ENCODE measurements at places on chromosomes 2 and 18.
A peak's percentile ranks its signal among the peaks of the same experiment; 100 is the strongest.

DNA sequence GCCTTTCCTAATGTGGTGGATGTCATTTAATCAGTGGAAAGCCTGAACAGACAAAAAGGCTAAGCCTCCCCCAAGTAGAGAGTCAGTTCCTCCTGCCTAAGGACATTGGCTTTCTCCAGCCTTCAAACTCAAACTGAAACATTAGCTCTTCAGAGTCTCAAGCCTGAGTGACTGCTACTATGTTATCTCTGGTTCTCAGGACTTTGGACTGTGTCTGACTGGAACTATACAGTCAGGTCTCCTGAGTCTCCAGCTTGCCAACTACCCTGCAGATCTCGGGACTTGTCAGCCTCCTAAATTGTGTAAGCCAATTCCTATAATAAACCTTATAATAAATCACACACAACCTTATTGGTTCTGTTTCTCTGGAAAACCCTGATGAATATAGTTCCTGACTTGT lies 12.6 kb downstream of the HYCC2 start:
- no peak for DNase-seq

DNA sequence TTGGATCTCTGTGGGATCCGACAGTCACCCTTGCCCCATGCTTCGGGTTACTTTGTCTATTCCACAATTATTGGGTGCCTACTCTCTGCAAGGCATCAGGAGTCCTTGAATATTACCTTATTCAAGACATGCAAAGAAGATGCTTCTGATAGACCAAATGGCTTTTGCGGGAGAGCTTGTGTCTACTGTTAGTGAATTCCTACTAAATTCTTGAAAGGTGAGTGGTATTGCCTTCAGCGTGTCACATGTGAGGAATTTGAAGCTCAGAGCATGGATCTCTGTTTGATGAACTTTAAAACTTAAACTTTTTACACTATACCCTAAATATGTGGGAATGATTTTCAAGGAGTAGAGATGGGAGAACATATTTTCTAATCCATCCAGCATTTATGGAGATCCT lies 184.4 kb downstream of the LTBP1 start:
- DNase-seq: no peak

DNA sequence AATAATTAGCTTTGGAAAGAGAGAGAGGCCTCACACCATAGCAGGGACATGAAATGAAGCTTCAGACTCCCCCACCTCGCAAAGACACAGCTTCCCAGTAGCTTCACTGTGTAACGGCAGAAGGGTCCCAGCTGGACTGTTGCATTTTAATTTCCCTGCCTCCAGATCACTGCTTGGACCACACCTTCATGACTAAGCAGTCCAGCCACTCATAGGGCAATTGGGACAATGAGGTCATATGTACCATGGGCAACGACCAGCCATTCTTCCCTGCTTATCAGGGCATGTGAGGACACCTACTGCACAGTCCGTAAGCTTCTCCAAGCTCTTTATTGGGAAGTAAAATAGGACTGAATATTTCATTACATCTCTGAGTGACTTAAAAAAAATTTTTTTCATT lies 183.0 kb downstream of the MREG start:
- no peak for DNase-seq

DNA sequence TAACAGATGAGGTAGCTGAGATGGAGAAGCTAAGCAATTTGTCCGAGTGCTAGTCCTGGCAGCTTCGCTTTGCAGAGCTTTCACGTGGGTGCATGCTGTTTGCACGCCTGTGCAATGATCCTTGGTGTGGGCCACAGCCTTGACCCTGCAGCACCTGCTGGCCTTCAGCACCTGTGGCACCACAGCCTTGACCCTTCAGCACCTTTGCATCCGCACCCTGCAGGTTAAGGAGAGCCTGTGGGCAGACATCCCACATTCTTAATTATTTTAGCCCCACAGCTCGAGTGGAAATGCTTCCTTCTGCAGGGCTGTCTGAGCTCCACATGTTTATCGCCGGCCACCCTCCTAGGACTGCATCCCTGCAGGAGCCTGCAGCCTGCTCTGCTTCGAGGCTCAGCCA lies 19.3 kb downstream of the NCK2 start:
- no peak for DNase-seq

DNA sequence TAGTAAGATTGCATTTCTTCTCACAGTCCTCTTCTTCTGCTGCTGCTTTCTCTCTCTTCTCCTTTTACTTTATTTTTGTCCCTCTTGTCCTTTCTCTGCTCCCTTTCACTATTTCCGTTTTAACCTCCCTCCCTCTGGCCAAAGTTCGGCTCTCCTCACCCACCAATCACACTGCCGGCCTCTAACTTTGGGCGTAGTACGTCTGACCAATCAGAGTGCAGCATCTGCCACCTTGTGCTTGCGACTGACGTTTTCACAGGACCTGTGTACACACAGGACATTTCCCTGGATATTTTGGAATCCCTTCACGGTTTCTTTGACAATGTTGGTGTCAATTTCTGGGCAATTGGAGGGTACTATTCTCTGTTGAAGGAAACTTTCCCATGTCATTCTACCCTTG lies 22.6 kb upstream of the ICOS start:
- DNase-seq: no peak

DNA sequence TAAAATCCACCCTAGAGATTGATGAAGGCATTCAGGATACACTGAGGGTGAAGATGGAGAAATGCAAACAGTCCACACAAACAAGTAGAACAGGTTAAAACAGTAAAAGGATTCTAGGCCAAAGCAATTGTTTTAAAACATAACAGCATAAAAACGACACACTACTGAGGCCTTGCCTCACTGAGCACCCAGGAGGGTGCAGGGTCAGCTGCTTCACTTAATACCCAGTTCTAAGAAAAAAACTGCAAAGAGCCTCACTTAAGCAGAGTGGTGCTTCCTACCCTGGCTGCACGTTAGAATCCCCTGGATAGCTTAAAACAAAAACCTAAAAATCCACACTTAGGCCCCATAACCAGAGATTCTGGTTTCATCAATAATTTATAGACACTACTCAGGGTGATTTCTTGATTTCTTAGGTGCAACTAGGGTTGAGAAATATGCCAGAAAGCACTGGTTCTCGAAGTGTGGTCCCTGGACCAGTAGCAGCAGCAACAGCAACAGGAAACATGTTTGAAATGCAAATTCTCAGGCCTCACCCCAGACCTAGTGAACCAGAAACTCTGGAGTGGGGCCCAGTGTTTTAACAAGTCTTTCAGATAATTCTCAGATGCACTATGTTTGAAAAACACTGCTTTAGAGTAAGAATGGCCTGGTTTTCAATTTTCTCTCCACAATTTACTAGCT lies 279.1 kb downstream of the ZEB2 start:
- DNase-seq: no peak

- no peak for DNase-seq
Observed at GRCh38 chr2:158914731-158915130, 53.7 kb upstream of the TANC1 start.

GRCh38 chr2:1563943-1564891 lies 151.0 kb downstream of the TPO start:
- peak; percentile 29 for DNase-seq

DNA sequence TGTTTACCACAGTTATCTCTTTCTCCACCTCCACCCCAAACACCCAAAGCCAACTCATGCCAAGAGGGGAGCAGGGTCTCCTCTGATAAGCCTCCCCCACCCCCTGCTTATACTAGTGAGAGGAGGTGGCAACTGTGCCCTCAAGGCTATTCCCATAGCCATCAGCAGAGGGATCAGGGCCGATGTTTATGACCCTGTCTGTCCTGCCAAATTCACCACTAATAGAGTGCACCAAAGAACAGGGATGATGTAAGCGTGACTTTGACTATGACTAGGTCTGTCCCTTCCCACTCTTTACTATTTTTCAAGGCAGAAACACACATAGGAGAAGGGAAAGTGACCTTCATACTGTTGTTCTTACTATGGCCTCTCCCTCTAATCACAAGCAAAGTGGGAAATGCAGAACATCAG lies 74.6 kb downstream of the CLHC1 start:
- no peak for DNase-seq

- DNase-seq: no peak
Observed at GRCh38 chr2:8435608-8436007, 246.2 kb upstream of the ID2 start.

GRCh38 chr2:38898256-38898655 lies 8.6 kb downstream of the ARHGEF33 start:
- no peak for DNase-seq

DNA sequence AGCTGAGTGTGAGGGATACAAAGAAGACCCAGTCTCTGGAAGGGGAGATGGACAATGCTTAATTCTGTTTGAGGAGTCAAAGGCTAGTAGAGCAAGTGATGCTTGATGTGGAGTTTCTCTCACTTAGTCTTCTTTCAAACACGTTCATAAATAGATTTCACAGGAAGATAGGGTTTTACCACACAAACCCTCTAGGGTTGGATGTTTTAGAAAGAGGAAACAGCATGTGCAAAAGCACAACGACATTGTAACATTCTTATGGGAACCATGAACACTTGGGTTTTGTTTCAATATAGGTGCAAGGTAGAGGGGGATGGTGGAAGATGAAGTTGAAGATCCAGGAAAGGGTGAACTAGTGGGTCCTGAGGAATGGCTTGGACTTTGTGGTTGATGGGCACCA lies 10.8 kb upstream of the EFEMP1 start:
- DNase-seq: no peak

- no peak for DNase-seq
Observed at GRCh38 chr2:136068581-136069227, 49.2 kb downstream of the CXCR4 start.

- no peak for DNase-seq
Observed at GRCh38 chr2:33033606-33034081, 86.9 kb downstream of the LTBP1 start.

DNA sequence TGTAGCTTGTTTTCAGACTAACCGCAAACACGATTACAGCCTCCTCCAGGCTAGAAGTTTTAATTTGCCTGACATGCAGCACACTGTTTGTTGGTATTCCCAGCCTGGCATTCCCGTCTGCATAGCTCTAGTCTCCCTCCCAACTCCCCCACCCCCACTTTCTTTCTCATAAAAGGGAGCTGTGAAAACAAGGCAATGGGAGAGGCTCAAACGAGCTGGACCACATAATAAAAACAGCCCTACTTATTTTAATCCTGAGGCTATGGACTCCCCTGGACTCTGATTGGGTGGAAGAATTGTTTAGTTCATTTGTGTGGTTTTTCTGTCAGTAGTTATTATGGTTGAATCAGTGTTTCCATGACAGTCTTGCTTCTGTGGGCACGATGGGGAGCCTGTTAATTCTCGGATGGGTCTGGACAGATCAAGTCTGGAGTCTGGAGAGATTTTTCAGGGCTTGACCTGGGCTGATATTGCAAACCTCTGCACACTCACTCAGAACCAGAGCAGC lies 1.2 kb downstream of the STON1 start:
- DNase-seq: no peak

DNA sequence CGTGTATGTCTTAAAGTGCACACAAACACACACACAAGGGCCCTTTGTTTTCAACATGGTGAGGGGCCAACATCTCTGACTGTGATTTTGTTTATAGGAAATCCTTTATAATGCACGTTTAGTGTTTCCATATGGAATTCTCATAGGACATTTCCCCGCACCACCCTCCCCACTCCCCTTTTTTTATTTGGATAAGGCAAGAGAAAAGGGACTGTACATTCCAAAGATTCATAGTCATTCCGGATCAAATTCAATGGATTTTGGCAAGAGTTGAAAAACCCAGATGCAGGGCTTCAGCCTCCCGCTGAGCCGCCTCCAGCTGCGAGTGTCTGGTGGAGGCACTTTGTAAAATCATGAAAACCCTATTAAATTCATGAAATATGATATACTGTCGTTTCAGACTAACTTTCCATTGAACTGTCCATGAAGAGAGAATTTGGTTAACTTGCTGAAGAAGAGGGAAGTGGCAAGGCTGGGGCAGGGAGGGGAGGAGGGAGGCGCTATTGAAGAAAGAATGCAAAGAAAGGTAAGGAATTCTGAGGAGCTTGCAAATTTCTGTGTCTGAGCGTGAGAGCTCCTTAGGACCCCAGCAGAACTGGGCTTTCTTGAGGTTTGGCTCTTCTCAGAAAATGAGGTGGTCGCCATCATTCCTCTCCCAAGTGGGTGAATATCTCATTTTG lies 25.8 kb upstream of the SLC14A2 start:
- DNase-seq: no peak

GRCh38 chr18:58542426-58543159 lies 86.3 kb downstream of the ALPK2 start:
- no peak for DNase-seq

GRCh38 chr18:53883771-53884170 lies 340.7 kb downstream of the MBD2 start:
- no peak for DNase-seq

GRCh38 chr2:67066782-67067181 lies 330.4 kb upstream of the ETAA1 start:
- no peak for DNase-seq

GRCh38 chr2:199956062-199956380 lies 639 bp downstream of the MAIP1 start:
- DNase-seq: no peak

DNA sequence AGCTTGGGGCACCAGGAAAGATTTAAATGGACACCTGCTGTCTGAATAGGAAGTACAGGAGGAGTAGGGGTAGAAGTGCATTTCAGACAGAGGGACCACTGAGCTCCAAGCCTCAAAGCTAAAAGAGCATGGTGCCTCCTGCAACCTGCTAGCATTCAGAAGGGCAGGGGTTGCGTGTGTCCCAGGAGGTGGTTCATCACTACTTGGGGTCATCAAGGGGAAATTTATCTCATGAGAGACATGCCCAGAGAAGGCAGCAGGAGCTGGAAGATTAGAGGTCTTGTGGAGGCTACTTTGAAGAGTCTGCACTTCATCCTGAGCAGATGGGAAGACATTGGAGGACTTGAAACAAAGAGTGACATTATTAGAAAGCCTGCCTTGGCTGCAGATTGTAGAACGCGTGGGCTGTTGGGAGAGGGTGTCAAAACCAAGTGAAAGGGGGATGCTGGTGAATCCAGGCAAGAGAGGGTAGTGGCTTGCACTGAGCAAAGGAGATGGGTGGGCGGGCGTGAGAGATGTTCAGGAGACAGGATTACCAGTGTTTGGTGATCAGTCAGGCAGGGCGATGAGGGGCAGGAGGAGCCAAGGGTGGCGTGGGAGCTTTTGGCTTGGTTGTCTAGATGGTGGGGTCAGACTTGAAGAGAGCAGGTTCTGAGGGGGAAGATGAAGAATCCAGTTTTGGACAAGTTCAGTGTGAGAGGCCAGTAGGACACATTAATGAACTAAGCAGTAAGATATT lies 154.0 kb downstream of the DYSF start:
- DNase-seq: no peak

- no peak for DNase-seq
Observed at GRCh38 chr2:219748671-219749570, 121.5 kb downstream of the SLC4A3 start.

DNA sequence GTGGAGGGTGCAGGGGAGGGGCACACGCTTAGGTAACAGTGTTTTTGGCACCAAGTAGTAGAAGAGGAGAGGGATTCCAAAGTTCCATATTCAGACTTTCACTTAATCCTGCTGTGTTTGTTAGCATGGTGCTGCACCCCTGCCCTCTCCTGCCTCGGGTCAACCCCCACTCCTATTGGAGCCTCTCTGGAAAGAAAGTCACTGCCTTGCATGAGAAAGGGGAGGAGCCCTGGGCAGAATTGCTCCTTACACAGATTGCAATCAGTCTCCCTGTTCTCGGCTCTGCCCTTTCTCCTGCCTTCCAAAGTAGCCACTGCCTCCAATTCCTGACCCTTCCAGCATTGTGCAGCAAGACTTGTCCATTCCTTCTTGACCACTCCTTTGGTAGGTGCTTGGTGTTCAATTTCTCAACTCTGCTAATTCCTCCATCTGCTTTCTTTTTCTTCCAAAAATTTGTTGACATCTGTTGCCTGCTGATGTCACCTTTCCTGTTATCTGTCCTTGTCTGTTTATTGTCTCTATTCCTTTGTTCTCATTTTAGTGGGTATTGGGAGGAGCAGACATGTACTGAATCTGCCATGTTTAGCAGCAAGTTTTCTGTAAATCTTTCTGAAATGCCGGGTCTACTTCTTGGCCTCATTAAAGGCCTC lies 225.4 kb downstream of the LOXHD1 start:
- DNase-seq: no peak

Data from activated CD4-positive, alpha-beta memory T cell treated with anti-CD3 and anti-CD28 coated beads for 36 hours (primary cell).